Colonic mucosa (tissue), 4 donors: ENCODE measurements at places on chromosomes 11 and 22. TPM values are rescaled to one million over a fixed set of nuclear protein-coding genes. Genes with fewer than 3 reads are reported as not detected.

CABP4 gene
- total RNA-seq = 0.53 TPM

DNA sequence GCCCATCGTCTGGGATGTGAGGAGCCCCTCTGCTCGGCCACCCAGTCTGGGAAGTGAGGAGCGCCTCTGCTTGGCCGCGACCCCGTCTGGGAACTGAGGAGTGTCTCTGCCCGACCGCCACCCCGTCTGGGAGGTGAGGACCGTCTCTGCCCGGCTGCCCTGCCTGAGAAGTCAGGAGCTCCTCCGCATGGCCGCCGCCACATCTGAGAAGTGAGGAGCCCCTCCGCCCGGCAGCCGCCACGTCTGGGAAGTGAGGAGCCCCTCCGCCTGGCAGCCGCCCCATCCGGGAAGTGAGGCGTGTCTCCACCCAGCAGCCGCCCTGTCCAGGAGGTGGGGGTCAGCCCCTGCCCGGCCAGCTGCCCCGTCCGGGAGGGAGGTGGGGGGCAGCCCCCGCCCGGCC is 5.8 kb upstream of the OR5M8 start:
- no peak for DNase-seq

DNA sequence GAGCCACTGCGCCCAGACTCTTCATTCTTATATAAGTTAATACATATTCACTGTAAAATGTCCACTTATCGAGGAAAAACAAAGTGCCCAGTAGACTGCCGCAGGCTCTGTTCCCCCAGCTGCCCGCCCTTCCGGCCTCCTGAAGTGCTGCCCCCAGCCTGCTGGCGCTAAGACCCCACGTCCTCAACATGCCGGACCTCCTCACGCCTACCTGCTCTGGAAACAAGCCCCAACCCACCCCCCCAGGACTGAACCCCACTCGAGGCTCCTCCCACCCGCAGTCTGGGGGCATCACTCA is 1.1 kb downstream of the GATD1 start:
- DNase-seq = no peak

DNA sequence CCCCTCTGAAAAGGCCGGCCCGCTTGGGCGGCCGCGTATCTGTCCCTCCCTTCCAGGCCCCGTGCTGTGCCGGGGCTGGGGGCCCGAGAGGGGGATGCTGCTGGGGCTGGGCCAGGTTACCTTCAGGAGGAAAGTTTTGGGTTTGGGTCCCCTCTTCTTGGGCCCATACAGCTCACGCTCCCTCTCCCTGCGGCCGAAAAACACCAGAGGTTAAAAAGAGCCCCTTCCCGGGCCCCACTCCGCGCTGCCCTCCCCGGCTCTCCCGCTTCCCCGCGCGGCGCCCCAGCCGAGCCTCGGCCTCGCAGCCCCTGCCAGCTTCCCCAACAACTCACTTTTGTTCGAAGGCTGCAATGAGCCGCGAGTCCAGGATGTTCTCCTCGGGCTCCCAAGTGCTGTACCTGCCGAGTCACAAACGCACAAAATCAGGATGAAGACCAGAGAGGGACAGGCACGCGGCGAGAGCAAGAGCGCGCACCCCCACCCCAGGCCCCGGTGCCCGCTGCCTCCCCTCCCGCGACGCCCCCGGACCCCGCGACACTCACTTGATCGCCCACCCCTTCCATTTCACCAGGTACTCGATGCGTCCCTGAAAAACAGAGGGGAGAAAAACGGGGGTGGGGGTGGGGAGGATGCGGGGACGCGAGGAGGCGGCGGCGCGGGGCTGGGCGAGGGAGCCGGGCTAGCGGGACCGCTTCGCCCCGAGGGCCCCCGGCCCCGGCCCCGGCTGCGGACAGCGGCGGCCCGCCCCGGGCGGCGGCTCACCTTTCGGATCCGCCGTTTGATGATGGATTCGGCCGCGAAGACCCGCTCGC is 450 bp downstream of the CBX6 start:
- no peak for DNase-seq

- no peak for DNase-seq
Observed at GRCh38 chr11:114176321-114176720, 116.8 kb downstream of the ZBTB16 start.

TYR gene
- total RNA-seq = not detected

MYBPC3 gene
- total RNA-seq = 0.42 TPM

- DNase-seq = no peak
Observed at GRCh38 chr11:34586488-34587281, 34.2 kb upstream of the EHF start.

GRCh38 chr11:72771507-72771906 is 19.3 kb upstream of the ARAP1 start:
- no peak for DNase-seq

DNA sequence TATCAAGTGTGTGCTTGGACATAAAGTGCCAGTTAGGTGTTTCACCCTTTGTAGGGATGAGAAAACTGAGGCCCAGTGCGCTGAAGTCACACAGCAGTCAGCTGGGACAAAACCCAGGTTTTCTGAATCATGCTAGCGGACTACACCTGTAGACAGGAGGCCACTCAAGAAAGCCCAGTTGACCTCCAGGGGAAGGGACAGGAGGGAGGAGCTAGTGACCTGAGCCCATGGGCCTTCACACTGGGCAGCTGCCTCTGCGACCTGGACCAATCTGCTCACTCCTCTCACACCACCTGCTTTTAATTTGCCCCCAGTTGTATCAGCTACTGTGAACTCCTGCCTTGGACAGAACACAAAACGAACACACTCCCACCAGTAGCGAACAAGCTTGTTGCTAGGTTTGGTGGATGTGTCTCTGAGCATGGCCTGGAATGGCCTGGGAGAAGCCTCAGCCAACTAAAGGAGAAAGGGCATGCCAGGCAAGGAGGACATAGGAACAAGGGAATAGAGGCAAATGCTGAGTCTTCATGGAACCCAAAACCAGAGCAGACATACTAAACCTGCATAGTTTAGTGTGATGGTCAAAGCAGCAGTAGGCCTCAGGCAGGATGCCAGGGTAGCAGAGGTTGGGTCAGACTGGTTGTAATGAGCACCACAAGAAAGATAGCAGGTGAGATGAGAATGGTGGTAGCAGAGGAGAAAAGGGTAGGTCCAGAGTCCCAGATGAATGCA is 7.2 kb downstream of the LMO1 start:
- DNase-seq = no peak
